Fibroblast of villous mesenchyme (primary cell): ENCODE measurements at places on chromosomes 5 and 9. TPM values are rescaled to one million over a fixed set of nuclear protein-coding genes. Genes with fewer than 3 reads are reported as not detected.

The DIAPH1 gene
- 22.9 and 26.8 TPM in 2 replicates for total RNA-seq

The PHF19 gene
- total RNA-seq = 27.1 and 35.8 TPM in 2 replicates

The SLC27A6 gene
- under 0.01 and 0.32 TPM in 2 replicates for total RNA-seq

The OTULIN gene
- total RNA-seq = 17.1 and 31.1 TPM in 2 replicates

The GRAMD2B gene
- 61.8 and 113 TPM in 2 replicates for total RNA-seq

The RNF145 gene
- 52.5 and 84.2 TPM in 2 replicates for total RNA-seq

The UBAP2 gene
- total RNA-seq = 18.0 and 26.8 TPM in 2 replicates

The RPL12 gene
- 798 and 844 TPM in 2 replicates for total RNA-seq

The FBLL1 gene
- 0.32 and 0.43 TPM in 2 replicates for total RNA-seq

The PTPN3 gene
- under 0.01 TPM in 2 replicates for total RNA-seq

The NR5A1 gene
- total RNA-seq = not detected in 2 replicates

The FOXD4L4 gene
- under 0.01 TPM in 1 of 2 replicates, not detected in the other for total RNA-seq

The BTNL3 gene
- total RNA-seq = not detected in 2 replicates

The GMCL2 gene
- total RNA-seq = not detected in 2 replicates

The THBS4 gene
- under 0.01 and 0.32 TPM in 2 replicates for total RNA-seq

DNA sequence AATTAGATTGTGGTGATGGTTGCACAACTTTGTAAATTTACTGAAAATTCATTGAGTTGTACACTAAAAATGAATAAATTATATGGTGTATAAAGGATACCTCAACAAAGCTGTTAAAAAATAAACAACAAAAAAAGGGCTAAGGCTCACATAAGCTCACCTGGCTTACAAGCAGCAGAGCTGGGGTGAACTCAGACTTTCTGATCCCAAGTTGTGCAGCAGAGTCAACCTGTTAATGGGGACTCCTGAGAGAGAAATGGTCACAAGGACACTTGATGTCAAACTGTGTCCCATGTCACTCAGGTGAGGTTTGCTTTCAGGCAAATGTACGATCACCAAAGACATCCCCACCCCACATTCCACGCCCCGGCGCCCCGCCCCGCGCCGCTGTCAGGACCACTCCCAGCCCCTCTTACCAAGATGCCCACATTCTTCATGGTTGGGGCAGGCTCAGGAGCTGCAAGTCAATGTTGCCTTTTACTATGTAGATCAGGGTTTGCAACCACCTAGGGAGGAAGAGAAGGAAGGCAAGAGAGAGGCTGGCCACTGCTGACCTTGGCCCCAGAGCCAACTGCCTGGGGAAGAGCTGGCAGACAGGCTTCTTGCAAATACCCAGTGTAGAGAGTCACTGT, 22.4 kb upstream of the SLC36A1 start:
- DNase-seq = no peak

DNA sequence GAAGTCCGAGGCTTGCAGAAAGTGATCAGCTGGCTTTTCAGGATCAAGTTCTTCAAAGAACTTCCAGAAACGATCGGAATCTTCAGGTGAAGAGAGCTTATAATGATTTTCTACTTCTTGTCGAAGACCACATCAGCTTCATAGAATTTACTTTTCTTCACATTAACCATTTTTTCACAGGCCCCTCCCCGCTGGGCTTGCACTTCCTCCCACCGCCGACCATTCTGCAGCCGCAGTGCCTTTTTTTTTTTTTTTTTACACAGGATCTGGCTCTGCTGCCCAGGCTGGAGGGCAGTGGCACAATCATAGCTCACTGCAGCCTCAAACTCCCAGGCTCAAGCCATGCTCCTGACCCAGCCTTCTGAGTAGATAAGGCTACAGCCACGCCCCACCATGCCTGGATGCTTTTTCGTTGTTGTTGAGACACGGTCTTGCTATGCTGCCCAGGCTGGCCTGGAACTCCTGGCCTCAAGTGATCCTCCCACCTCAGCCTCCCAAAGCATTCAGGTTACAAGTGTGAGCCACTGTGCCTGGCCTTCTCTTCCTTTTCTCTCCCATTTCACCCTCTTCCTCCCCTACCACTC, 15.3 kb upstream of the RNF130 start:
- no peak for DNase-seq

- no peak for DNase-seq
These were observed 9.6 kb upstream of the LHX2 start for GRCh38 chr9:124001866-124002525.

GRCh38 chr5:134101686-134102439, 12.6 kb upstream of the TCF7 start:
- DNase-seq = no peak

GRCh38 chr9:68825762-68826472, 120.9 kb downstream of the PIP5K1B start:
- no peak for DNase-seq

- DNase-seq = no peak
These were observed 88.7 kb downstream of the UGCG start for GRCh38 chr9:111985315-111985714.

- peak; percentile 57 for DNase-seq
These were observed 124.3 kb downstream of the TTC39B start for GRCh38 chr9:15182730-15183129.

DNA sequence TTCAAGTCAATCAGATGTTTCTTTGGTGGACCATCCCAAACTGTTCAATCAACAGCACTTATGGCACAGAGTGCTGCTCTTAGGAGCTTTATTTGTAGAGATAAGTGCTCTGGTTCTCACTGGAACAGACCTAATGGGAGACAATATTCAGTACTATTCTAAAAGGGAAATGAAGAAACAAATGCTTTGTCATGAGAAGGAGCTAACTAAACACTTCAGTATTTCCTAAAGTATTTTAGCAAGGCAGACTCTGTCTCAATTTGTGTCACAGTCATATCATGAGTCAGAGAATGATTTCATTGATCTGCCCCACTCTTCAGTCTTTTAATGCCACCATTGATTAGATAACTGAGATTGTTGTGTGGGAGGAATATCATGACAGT, 175.3 kb downstream of the SLF1 start:
- DNase-seq = peak; percentile 9

GRCh38 chr5:67511911-67512310, 315.3 kb upstream of the CD180 start:
- DNase-seq = no peak

- peak; percentile 100 for DNase-seq
These were observed 138.8 kb upstream of the COL5A1 start for GRCh38 chr9:134502809-134503211.

DNA sequence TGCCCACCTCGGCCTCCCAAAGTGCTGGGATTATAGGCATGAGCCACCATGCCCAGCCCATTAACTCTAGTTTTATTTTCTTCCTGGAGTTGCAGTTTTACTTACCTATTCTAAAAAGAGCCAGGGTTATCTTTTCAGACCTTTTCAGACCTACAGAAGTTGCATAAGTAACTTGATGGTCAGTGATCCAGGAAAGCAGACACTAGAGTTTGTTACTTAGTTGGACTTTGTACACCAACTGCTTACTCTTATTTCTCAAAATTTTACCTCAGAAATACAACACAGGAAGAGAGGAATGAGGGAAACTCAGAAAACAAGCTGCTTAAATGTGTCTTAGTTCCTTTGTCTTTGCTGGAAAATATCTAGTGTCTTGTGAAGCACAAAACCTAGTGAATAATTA, 25.4 kb downstream of the RAD23B start:
- no peak for DNase-seq

DNA sequence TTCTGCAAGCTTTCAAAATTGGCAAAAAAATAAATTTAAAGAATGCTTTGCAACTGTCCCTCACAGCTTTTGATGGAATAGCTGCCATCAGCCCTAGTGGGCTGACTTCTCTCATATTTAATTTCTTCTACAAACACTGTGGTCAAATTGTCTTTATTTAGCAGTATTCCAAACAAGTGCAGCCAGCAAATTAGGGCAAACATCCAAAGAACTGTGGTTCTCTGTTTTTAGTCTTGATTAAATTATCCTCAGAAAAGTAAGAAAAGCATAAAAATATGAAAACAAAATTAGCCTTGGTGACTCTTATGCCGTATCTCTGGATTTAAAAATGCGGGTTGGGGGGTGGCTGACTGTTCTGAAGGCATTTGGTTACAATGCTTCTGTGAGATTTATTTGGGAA, 95.8 kb upstream of the RETREG1 start:
- DNase-seq = no peak

DNA sequence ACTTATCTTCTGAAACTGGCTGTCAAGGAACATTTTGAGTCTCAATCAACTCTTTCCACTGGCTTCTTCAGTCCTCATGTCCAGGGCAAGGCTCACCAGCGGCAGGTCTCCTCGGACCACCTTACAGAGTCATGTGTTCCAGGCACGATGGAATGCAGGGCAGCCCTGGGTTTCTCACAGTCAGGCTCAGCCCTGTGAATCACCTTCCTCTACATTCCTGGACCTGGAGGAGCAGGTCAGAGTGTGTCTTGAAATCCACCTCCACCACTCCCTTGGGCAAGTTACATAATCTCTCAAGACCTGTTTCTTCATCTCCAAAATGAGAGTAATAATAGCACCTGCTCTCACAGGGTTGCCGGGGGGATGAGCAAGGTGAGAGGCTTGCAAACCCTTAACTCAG, 16.0 kb downstream of the ENC1 start:
- DNase-seq = no peak

DNA sequence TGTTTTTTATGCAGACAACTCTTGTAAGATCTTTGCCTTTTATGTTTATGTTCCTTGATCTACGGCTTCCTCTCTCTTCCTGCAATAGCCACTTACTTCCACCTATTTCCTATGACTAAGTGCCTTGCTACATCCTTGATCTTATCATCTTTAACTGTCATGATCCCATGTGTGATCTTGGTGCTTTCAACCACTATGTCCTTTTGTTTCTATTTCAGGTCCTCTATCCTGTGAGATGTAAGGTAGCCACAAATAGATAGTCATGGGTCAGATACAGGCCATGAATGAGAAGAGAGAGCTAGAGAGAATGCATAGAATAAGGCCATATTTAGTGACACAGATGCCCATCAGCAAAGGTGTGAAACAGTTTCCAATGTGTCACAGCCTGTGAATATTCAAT, 243.6 kb upstream of the HAPLN1 start:
- peak; percentile 31 for DNase-seq

GRCh38 chr5:78562001-78562400, 86.6 kb downstream of the LHFPL2 start:
- no peak for DNase-seq

GRCh38 chr9:73179589-73179988, 27.9 kb downstream of the ANXA1 start:
- peak; percentile 30 for DNase-seq

DNA sequence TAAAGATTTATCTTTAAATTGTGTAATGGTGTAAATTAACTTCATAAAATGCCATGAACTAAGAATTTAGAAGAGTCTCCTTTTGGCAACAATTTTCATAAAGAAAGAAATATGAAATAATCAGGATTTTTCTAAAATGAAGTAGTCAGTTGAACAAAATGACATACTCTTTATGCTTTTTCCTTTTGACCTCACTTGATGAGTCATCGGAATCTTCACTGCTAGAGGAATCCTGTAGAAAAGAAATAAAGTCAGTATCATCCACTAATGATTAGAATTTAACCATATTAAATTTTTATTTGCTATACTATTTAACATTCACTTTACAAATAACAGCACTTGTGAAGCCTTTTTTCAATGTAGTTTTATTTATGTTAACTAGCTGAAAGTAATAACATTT, 26.1 kb downstream of the CHD1 start:
- peak; percentile 38 for DNase-seq

- DNase-seq = no peak
These were observed 45.7 kb upstream of the TGFBR1 start for GRCh38 chr9:99058964-99059921.

GRCh38 chr5:179880066-179880650, 21.5 kb upstream of the MRNIP start:
- DNase-seq = no peak

GRCh38 chr9:113598883-113599282, 135.4 kb downstream of the RGS3 start:
- no peak for DNase-seq

DNA sequence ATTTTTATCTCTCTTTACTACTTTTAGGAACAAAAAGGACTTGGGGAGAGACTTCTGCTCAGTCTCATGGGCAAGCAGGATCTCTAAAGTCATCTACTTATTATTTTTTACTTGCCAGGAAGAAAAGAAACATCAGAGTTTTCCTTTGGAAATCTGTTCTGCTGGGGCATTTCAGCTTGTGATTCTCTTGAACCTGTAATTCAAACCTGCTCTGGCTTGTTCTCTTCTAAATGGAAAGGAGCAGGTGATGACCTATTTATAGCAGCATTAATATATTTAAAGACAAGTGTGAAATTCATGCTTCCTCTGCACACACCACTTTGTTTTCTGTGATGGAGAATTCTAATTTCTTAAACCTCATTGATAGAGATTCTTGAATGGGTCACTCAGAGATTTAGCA, 2.0 kb downstream of the ADCY2 start:
- no peak for DNase-seq

DNA sequence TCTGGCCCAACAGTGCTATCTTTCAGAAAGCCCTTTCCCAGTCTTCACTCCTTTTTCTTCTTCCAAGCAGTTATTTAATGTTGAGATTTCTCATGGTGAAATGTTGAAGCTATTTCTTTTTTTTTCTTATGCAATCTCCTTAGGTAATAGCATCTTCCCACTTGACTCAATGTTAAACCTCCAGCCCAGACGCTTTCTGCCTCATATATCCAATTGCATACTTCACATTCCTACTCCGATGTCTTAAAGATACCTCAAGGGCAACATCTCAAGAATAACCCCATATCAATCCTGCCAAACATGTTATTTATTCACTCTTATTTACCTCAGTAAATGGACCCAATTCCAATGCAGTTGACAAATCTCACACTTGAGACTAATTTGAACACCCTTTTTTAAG, 187.3 kb downstream of the CDH12 start:
- DNase-seq = no peak

DNA sequence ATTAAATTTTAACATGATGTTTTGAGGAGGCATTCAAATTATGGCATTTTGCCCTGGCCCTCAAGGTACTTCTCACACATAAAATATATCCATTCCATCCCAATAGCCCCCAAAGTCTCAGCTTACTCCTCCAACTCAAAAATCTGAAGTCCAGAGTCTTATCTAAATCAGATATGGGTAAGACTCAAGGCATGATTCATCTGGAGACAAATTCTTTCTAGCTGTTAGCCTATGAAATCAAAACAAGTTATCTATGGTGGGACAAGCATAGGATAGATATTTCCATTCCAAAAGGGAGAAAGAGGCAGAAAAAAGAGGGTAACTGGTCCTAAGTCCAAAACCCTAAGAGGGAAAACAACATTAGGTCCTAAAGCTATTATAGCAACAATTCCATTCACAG, 408.4 kb downstream of the ZNF608 start:
- peak; percentile 28 for DNase-seq

GRCh38 chr5:180901319-180902009, 2.5 kb downstream of the BTNL8 start:
- DNase-seq = no peak

- no peak for DNase-seq
These were observed 90.1 kb upstream of the FAM169A start for GRCh38 chr5:74956278-74956677.

- no peak for DNase-seq
These were observed 10.6 kb upstream of the QSOX2 start for GRCh38 chr9:136255896-136256890.

DNA sequence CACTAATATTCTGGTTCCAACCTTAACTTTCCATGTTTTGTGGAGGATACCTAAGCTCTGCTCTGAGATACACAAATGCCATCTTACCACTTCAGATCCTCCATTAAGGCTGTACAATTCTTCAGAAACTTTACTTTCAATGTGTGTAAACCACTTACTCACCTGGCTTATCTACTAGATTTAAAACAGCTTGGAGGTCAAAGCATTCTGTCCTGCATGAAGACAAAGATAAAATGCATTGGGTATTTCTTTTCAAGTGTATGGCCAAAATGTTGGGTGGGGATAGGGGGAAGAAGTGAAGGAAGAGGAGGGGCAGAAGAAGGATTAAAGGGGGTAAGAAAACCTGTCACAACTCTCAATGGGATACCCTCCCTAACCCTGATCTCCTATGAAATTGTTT, 939 bp downstream of the GOLGA1 start:
- DNase-seq = no peak
